ENCODE measurements at places on chromosomes 7 and 10.

GRCh38 chr10:112790030-112790429 lies 160.0 kb upstream of the TCF7L2 start:
- no peak for DNase-seq

DNA sequence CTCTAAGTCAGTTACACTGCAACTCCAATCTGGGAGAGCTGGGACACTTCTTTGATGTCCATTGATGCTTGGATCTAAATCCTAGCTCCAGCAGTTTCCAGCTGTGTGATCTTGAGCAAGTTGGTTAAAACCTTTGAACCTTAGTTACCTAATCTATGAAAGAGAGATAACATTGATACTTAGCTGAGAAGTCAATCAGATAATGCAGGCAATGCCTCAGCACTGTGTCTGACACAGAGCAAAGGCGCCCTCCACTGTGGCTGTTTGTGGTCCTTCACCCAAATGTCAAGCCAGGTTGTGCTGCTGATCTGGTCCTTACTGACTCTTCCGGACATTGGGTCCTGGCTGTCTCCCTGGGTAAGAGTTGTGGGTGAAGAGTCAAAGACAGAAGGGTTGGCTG lies 20.2 kb downstream of the DNTT start:
- DNase-seq = no peak

GRCh38 chr10:18099415-18099814 lies 40.8 kb upstream of the CACNB2 start:
- no peak for DNase-seq

- DNase-seq = no peak
Measured at GRCh38 chr10:122363311-122363710, 11.2 kb upstream of the PLEKHA1 start.

- DNase-seq = peak; percentile 95
Measured at GRCh38 chr10:78913219-78914059, 155.3 kb upstream of the ZMIZ1 start.

GRCh38 chr7:155754165-155754564 lies 58.1 kb downstream of the SHH start:
- no peak for DNase-seq

DNA sequence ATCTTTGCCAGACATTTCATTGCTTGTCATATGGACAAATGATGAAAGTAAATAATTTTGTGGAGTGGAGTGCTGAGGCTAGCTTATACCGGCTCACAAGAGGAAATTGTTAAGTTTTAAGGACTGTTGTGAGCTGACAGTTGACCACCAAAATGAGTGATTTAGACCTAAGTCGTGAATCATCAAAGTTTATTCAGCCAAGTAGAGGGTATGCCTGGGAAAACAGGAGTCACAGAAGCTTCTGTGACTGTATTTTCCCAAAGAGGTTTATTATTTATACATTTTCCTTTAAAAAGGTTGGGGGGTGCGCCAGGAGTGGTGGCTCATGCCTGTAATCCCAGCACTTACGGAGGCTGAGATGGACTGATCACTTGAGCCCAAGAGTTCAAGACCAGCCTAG lies 21.8 kb downstream of the MRPS24 start:
- no peak for DNase-seq

- no peak for DNase-seq
Measured at GRCh38 chr7:156036153-156036552, 223.9 kb upstream of the SHH start.

DNA sequence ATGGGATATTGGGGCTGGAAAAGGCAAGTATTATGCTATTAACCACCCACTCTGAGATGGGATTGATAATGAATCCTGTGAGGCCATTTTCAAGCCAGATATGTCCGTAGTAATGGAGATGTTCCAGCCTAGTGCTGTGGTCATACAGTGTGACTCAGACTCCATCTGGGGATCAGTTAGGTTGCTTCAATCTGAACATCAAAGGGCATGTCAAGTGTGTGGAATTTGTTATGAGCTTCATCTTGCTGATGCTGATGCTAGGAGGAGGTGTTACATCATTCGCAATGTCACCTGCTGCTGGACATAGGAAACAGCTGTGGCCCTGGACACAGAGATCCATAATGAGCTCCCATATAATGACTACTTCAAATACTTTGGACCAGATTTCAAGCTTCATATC lies 144.7 kb downstream of the PLCE1 start:
- DNase-seq = no peak

DNA sequence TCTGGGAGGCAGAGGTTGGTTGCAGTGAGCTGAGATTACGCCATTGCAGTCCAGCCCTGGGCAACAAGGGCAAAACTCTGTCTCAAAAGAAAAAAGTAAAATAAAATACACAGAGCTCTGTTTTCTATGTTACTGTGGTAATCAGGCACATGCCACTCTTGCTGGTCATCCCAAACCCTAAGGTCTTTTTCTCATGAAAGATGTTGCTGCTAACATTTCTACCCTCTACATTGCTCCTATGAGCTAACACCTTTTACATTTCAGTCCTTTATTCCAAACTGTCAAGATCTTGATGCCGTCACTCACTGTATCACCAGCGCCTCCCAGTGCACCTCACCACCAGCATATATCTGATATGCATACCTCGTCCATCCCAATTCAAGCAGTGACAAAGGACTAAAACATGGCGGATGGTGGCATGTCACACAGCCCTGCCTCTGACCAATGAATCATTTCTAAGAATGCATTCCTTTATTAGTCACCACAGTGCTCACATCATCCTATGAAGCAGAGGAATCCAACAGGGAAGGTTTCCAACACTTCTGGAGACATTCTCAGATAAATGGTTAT lies 4.3 kb downstream of the DAGLB start:
- no peak for DNase-seq

DNA sequence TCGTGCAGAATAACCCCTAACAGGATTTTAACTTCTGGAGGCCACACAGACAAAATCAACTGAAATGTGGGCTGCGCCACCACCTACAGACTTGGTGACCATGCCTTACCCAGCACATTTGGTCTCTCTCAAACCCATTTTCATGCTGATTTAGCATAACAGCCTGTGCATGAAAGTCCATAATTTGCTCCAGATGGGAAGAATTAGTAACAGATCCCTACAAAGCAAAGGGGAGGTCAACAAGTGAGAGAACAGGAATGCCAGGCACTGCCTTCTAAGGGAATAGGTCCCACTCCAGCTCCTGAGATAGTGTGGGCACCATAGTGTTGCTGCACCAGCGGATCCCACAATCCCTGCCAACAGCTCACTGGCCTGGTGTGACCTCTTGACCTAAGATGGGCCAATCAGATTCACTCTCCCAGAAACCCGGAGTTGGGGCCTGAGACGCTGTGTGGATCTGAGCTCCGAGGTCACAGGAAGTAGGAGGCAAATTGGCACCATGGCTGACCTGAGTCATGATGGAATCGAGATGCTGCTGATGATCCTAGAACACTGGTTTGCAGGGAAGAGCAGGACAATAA lies 32.4 kb downstream of the SLIT1 start:
- DNase-seq = no peak

GRCh38 chr10:78299851-78300468 lies 266.3 kb downstream of the RPS24 start:
- no peak for DNase-seq

- no peak for DNase-seq
Measured at GRCh38 chr10:43698156-43698555, 49.5 kb upstream of the ZNF32 start.

- DNase-seq = peak; percentile 64
Measured at GRCh38 chr10:14560791-14561765, 213.6 kb downstream of the FAM107B start.

- no peak for DNase-seq
Measured at GRCh38 chr7:153322991-153323390, 563.4 kb downstream of the ACTR3B start.

DNA sequence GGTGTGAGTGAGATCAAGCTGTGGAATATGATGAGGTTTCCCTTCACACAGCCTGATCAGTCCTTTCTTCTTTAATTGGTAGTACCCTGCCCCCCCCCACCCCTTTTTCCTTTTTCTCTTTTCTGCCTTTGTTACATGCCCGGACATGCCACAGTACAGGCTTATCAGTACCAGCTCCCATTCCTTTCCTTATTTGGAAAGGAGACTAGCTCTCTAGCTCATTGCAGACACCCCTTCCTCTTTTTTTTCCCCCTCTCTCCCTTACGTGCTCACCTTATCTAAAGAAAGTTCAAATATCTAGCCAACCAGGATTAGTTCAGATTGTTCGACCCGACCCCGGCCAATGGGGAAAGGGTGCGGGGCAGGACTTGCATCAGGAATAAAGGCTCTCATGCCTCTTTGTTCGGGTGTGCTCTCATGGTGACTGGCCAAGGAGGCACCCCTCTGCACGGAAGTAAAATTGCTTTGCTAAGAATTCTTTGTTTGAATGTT lies 230.4 kb downstream of the ACTR3B start:
- no peak for DNase-seq

- no peak for DNase-seq
Measured at GRCh38 chr7:27097686-27098577, 2.1 kb upstream of the HOXA1 start.

- DNase-seq = peak; percentile 2
Measured at GRCh38 chr7:84040355-84040754, 154.2 kb downstream of the SEMA3A start.

- no peak for DNase-seq
Measured at GRCh38 chr10:2439000-2439399, 628.3 kb upstream of the PFKP start.

GRCh38 chr7:139231513-139232376 lies 708 bp downstream of the UBN2 start:
- peak; percentile 19 for DNase-seq

DNA sequence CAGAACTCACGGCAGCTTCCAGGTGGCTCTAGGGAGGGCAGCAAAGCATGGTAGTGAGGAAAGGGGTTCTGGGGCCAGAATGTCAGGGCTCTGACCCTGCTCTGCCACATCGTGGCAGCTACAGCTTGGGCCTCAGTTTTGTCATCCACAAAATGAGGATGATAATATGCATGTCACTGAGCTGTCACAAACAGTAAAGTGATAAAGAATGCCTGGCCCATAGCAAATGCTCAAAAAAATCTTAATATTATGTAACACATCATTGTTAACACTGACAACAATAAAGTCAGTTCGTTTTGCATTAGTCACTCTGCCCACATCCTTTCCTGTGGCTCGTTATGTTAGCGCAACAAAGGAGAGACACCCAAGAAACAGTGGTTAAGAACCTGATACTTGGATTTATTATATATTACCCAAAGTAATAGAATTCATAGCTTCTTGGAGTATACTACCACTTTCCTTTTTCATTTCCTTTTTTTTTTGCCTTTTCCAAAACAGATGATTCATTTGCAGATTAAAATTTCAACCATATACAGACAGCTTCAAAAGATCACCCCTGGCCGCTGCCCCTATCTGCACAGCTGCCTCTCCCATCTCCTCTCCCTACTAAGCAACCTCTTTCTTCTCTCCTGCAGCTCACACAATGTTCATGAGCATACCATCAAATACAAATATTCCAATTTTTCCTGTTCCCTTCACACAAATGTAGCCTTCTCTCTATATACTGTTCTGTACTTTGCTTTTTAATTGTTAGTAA lies 45.5 kb upstream of the DDC start:
- DNase-seq = no peak

GRCh38 chr10:513393-513792 lies 176.1 kb downstream of the DIP2C start:
- no peak for DNase-seq

GRCh38 chr7:15725051-15725450 lies 38.6 kb upstream of the MEOX2 start:
- no peak for DNase-seq

DNA sequence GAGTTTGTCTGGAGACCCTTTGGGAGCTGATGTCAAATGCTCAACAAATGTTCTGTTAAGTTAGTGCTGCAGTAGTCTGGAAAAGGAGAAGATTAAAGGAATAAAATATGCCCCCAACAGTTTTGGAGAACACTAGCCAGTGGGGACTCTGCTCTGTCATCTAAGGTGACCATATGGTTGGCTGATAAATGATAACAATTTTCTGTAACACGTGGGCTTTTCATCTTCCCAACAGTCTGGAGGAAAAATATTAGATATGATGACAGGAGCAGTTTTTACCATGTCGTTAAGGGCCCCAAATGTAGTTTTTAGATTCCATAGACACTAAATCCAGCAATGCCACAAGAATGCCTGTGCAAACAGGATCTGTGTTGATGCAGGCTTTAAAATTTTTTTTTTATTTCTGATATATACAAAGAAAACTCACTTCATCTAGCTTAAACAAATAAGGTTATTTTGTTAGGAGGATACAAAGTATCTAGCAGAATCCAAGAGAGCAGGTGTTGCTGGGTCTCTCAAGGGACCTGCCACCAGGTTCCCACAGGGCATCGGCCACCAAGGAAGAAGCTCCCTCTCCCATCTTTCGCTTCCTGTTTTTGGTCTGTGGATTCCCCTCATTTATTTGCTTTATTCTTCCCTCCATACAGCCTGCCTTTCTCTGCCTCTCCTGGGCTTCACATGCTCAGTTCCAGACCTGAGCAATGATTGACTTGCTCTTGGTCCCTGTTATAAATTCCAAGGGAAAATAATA lies 6.2 kb upstream of the CFAP58 start:
- no peak for DNase-seq

- DNase-seq = no peak
Measured at GRCh38 chr7:113763226-113763625, 155.6 kb downstream of the PPP1R3A start.

DNA sequence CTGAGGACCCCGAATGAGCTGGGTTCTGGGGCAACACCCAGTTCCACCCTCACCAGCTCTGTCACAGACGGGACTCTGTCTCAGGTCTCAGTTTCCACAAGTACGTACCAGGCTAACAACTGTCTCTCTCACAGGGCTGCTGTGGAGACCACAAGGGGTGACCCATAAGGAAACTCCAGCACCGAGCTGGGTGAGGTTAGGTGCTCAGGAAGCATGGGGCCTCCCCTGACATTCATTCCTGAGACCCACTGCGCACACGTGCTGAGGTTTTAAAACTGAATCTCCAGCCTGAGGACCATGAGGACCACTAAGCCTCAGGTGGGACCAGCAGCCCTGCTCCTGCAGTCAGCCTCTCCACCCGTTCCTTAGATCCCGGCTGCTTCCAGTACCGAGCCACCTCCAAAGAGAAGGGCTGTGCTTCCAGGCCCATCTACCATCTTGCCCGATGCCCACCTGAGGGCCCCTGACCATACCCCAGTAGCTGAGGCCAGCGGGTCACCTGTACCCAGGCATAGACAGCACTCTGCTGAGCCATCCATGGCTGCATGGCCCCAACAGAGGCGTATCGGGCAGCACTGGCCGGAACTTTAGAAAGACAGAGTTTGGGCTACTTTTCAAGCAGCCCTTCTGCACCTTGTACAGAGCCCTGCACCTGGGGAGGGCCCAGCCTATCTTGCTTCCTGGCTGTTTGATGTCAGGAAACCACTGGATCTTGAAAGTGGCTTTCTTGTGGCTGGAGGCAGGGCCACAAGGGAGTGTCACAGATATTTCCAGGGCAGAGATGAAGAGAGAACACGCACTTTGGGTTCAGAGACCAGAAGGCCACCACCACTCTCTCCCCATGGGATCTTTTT lies 18.7 kb downstream of the HSPA12A start:
- DNase-seq = no peak

DNA sequence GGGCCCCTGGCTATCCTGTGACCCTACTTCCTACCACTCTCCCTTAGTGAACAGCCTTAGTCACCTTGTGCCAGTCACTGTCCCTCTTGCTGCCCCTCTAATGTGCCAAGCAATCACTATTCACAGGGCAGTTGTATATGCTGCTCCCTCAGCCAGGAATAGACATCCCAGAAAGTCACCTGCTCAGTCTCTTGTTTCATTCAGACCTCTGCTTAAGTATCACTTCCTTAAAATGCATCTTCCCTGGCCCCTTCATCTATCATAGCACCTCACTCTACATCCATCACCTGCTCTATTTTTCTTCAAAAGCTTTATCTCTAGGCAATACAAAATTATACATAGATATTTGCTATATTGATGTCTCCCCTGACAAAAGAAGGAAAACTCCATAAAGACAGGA lies 328.4 kb upstream of the NFE2L3 start:
- no peak for DNase-seq

GRCh38 chr10:34697351-34698247 lies 117.5 kb downstream of the PARD3 start:
- no peak for DNase-seq

All from caudate nucleus (tissue), 63 donors.